Activated CD4-positive, alpha-beta T cell treated with anti-CD3 and anti-CD28 coated beads, Interleukin-2, amount 10 ng/mL, durations not matched to agents 7 days and 5 days (primary cell): ENCODE measurements at places on chromosomes 3 and 15. TPM values are rescaled to one million over a fixed set of nuclear protein-coding genes. Genes with fewer than 3 reads are reported as not detected.

GRCh38 chr3:169295912-169296570, 367.5 kb downstream of the MECOM start:
- no peak for DNase-seq

DNA sequence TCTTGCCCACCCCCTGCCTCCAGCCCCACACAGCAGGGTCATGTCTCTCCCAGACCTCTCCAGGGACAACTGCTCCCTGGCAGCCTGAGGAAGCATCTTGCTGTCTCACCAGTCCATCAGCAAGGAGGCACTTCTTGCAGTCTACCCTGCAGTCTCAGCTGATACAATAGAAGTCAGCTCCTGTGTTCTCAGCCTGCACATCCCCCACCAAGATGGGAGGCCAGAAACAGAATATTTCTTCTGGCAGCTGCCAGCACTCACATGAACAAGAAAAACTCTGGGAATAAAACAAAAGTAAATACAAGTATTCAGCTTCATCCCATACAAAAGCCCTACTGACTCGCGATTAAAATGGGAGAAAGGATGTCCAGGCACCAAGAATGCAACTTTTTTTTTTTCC, 457.4 kb upstream of the PROK2 start:
- DNase-seq = no peak

Gene NTRK3
- total RNA-seq = not detected

DNA sequence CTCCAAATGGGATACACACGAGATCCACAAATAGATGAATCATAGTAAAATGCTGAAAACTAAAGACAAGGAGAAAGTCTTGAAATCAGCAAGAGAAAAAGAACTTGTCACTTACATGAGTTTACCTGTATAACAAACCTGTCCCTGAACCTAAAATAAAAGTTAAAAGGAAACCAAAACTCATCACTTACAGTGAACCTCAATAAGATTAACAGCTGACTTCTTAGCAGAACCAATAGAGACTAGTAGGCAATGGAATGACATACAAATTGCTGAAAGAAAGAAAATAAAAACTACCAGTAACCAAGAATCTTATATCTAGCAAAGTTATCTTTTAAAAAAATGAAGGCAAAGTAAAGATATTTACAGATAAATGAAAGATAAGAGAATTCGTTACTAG, 27.4 kb downstream of the SEC22A start:
- no peak for DNase-seq

Gene LRRC31
- not detected for total RNA-seq

Gene C3orf20
- total RNA-seq = not detected

GRCh38 chr3:6600237-6600636, 260.7 kb upstream of the GRM7 start:
- DNase-seq = no peak

Gene ZKSCAN7
- total RNA-seq = 0.56 TPM

DNA sequence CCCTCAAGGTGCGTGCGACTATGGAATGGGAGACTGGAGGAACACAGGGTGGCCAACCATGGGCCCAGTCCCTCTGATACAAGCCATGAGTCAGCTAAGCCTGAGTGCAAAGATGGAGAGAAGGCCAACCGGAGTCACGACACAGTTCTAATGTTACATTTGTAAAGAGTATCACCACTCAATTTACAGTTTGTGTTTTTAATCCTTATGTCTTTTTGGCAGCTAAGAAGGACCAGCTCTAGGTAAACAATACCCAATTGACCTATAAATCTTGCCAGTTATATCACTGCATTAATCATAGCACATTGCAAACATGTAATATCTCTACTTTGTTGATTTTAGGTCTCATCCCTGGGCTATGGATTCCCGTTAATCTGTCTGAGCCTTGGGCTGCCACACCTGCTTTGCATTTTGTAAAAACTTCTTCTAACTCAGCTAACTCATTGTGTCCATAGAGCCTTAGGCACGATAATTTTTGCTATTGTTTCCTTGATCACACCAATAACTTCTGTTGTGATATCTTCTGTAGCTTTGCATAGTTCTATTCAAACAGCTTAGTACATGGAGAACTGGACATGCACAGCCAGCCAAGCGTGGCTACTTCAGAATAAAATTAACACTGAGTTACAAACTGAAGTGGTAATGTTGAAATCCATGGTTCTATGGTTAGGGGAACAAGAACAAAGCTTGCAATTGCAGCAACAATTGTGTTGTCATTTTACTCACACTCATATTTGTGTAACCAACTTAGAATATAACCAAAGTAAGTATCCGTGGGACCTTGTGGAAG, 50.3 kb downstream of the LSM3 start:
- DNase-seq = no peak

GRCh38 chr3:46183330-46183729, 24.8 kb downstream of the CCR1 start:
- no peak for DNase-seq

GRCh38 chr3:57143886-57144459, 21.2 kb downstream of the IL17RD start:
- DNase-seq = no peak

Gene ATP8B4
- total RNA-seq = 6.8 TPM
